ENCODE measurements at places on chromosomes 6 and 20.

- no peak for DNase-seq
Measured at GRCh38 chr6:132892929-132893771, 78.8 kb downstream of the RPS12 start.

DNA sequence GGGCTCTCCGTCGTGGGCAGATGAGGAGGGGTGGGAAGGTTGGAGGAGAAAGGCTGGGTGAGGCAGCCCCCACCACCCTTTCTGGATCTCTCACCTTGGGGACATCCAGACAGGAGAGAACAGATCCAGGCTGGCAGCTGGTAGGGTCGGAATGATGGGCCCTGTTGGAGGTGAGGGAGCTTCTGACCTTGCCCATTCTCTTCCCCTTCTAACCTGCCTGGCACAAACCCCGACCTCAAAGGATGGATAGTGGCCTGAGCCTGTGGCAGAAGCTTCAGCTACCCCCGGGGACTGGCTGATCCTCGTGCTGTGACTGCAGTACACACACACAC, 6.0 kb upstream of the NPBWR2 start:
- no peak for DNase-seq

GRCh38 chr6:1589208-1589607, 20.5 kb upstream of the FOXC1 start:
- DNase-seq, result no peak

GRCh38 chr20:10610251-10610650, 63.5 kb downstream of the JAG1 start:
- DNase-seq, result no peak

- no peak for DNase-seq
Measured at GRCh38 chr6:19107468-19107867, 720.3 kb downstream of the RNF144B start.

GRCh38 chr6:25997921-25998320, 35.3 kb downstream of the TRIM38 start:
- no peak for DNase-seq

DNA sequence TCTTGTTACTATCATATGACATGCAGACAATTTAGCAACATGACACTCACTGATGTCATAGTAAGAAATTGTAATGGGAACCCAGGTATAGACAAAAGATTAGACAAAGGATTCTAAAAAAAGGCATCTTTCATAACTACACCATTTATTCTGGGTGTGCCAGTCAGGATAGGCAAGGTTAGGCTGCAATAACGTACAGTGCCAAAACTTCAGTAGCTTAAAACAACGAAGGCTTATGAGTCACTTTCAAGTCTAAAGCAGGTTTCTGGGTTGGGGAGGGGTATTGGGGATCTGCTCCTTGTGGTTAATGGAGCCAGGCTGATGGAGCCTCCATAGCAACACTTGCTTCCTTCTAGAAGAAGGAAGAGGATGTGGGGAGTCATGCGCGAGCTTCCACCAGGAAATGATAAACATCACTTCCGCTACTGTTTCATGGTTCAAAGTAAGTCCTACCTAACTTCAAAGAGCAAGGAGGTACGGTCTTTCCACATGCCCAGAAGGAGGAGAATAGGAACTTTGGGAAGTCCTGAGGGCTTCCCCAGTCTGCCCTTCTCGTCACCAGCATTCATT, 2.0 kb upstream of the GTSF1L start:
- no peak for DNase-seq
